Activated gamma-delta T cell (primary cell): ENCODE measurements at places on chromosomes 12 and 14.

DNA sequence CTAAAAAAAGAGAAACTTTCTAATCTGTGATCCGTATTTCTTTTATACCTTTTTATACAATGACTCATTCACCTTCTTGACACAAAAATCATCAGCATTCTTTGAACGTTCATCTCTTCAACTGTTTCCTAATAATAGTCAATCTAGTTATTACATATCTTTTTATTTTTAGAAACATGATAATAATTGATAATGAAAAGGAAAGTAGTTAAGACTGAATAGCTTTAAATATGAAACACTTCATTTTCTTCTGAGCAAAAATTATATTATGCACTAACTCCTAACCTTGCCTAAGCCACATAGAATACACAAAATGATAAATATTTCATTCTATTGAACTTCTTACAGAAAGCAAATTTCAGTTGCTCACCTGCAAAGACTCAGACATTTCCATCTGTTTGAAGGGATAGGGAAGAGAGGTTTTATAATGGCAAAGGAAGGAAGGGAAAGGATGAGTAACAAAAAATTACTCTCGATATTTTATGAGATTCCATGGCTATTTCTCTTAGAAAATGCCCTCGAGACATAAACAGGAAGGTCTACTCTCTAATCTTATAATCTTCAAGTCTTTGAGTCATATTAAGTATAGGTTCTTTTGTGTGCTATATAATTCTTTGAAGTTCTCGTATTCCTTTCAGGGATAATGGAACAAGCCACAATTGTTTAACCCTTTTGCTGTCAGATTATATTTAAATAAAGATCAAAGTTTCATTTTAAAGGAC lies 7.5 kb upstream of the KLHL42 start:
- no peak for DNase-seq

- no peak for DNase-seq
Observed at GRCh38 chr14:47524524-47524923, 150.9 kb downstream of the MDGA2 start.

- no peak for DNase-seq
Observed at GRCh38 chr12:25684070-25684469, 131.0 kb upstream of the LMNTD1 start.

- DNase-seq, result no peak
Observed at GRCh38 chr12:65784289-65785015, 39.8 kb upstream of the HMGA2 start.

- no peak for DNase-seq
Observed at GRCh38 chr14:57375156-57375555, 15.2 kb upstream of the NAA30 start.

DNA sequence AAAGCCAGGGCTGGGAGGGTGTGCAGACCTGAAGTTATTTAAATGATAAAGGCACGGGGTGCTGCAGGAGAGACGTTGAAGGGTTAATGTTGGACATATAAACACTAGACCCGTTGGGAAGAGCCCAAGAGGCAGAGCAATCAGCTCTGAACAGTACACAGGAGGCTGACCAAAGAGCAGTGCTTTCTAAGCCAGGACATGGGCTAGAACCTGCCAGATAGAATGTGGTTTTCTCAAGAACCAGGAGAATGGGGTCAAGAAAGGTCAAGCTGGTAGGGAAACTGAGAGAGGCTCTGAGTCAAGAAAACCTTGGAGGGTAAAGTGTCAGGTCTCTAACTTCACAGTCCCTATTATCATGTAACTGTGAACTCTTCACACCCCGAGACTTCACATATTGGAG lies 143.2 kb upstream of the EEA1 start:
- no peak for DNase-seq

- no peak for DNase-seq
Observed at GRCh38 chr12:84995641-84996040, 40.4 kb downstream of the TSPAN19 start.

DNA sequence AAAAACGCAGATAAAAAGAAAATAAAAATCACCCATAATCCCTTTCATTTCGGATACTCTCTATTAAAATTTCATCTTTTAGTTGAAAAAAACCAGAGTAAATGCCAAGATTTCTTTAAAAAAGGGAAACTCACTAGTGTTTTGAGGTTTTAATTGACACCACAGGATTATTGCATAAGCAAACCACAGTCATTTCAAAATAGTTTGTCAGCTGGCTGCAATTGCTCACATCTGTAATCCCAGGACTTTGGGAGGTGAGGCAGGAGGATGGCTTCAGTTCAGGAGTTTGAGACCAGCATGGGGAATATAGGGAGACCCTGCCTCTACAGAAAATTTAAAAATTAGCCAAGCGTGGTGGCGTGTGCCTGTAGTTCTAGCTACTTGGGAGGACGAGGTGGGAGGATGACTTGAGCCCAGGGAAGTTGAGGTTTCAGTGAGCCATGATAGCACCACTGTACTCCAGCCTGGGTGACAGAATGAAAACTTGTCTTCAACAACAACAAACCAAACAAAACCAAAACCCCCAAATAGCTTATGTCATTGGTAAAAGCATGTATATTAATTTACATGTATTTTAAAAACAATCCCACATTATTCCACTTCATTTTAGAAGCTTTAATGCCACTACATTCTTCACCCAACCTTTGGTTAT lies 48.8 kb downstream of the SYNE2 start:
- no peak for DNase-seq

DNA sequence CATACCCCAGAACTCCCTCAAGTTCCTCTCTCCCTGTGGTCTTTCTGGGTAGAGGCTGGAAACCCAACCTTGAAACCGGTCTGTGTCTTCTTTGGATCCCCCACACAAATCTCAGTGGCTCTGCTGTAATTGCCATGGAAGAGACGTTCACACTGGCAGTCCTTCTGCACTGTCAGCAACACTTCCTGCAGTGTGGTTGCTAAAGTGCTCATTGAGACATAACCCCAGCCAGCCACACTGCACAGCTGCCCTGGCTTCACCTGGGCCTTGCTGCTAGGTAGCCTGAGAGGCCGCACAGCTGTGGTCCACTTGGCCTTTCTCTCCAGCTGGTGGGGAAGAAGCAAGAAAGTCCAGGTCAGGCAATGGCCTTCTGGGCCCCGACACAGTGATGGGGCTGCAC lies 2.4 kb downstream of the GZMH start:
- DNase-seq, result no peak

GRCh38 chr12:94133964-94134795 lies 14.2 kb upstream of the PLXNC1 start:
- no peak for DNase-seq

DNA sequence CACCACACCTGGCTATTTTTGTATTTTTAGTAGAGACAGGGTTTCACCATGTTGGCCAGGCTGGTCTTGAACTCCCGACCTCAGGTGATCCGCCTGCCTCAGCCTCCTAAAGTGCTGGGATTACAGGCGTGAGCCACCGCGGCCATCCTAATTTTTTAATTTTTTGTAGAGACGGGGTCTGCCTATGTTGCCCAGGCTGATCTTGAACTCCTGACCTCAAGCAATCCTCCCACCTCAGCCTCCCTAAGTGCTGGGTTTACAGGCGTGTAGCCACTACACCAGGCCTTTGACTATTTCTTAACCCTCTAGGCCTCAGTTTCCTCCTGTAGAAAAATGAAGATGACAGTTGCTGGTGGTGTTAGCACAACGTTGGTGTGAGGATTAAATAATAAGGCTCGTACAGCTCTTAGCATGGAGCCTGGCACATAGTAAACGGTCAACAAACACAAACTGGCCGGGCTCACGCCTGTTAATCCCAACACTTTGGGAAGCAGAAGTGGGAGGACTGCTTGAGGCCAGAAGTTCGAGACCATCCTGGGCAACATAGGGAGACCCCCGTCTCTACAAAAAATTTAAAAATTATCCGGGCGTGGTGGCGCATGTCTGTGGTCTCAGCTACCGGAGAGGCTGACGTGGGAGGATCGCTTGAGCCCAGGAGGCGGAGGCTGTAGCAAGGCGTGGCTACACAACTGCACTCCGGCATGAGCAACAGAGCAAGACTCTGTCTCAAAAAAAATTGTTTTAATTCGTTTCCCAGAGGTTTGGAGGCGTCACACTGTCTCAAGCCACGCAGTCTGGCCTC lies 979 bp downstream of the DDX54 start:
- DNase-seq, result no peak

DNA sequence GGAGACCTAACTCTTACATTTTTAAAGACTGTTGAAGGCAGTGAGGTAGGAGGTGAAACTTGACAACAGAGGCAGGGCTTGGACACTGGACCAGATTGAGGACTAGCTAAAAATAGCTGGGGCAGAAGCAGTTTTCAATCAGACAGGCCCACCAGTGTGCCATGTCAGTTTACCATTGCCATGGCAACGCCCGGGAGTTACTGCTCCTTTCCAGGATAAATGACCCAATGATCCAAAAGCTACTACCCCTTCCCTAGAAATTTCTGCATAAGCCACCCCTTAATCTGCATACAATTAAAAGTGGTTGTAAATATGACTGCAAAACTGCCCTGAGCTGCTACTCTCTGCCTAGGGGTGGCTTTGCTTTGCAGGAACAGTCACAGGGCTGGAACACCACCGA lies 53.2 kb upstream of the PKP2 start:
- DNase-seq, result no peak

- no peak for DNase-seq
Observed at GRCh38 chr12:28998662-28999120, 150.4 kb upstream of the FAR2 start.

DNA sequence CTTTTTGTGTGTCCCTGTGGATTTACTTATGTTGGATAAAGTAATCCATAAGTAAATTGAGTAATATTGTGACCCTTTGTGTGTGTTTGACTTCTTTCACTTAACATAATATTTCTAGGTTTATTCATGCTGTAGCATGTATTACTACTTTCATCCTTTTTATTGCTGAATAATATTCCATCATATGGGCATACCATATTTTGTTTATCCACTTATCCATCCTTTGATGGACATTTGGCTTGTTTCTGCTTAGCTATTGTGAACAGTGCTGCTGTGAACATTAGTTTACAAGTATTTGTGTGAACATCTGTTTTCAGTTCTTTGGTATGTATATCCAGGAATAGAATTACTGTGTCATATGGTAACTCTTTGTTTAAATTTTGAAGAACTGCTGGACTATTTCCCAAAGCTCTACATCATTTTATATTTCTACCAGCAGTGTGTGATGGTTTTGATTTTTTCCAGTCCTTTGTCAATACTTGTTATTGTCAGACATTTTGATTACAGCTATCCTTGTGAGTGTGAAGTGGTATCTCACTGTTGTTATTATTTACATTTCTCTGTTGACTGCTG lies 25.2 kb downstream of the G2E3 start:
- no peak for DNase-seq

- DNase-seq, result no peak
Observed at GRCh38 chr12:121219353-121219986, 9.5 kb downstream of the P2RX4 start.

DNA sequence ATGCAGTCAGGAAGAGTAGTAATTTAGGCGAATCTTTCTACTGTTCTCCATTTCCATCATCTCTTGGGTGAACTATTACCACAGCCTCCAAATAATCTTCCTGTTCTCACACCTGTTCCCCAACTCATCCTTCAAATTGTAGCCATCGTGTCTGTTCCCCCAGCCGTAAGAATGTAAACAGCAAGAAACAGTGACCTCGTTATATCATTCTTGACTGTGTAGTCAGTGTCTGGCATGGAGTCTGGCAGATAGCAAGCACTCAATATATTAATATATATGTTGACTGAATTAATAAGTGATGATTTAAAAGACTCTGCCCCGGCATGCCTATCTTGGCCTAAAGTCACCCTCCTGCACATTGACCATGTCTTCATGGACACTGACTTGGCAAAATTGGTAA lies 20.3 kb downstream of the PDE6H start:
- DNase-seq, result no peak

GRCh38 chr12:124625867-124626675 lies 58.7 kb upstream of the NCOR2 start:
- no peak for DNase-seq

GRCh38 chr14:102645746-102646440 lies 53.4 kb downstream of the RCOR1 start:
- DNase-seq, result no peak

DNA sequence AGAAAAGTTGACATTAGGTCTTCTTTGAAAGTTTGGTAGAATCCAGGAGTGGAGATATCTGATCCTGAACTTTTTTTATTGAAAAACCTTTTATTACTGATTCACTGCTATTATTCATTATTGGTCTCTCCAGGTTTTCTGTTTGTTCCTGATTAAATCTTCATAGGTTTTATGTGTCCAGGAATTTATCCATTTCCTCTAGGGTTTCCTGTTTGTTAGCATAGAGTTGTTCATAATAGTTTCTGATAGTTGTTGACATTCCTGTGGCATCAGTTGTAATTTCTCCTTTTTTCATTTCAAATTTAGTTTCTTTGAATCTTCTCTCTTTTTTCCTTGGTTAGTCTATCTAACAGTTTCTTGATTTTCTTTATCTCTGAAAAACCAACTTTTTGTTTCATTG lies 370.3 kb downstream of the SLC6A15 start:
- DNase-seq, result no peak

DNA sequence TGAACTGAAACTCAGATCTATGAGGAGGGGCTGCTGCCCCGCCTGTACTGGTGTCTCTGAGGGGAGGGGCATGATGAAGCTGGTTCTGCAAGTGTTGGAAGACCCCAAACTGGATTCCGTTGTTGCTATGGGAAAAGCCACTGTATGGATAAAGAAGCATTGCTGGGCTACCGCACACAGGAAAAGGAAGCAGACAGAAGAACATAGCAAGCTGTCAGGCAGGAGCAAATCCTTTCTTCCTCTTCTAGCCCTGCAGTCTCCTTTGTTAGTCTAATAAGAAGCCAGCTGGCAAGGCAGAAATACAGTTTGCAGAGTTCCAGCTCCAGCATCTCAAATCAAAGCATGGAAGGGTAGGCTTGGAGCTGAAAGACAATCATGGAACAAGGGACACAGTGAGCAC lies 26.3 kb upstream of the NR1H4 start:
- DNase-seq, result no peak

- no peak for DNase-seq
Observed at GRCh38 chr12:5230156-5230555, 186.5 kb downstream of the KCNA5 start.

DNA sequence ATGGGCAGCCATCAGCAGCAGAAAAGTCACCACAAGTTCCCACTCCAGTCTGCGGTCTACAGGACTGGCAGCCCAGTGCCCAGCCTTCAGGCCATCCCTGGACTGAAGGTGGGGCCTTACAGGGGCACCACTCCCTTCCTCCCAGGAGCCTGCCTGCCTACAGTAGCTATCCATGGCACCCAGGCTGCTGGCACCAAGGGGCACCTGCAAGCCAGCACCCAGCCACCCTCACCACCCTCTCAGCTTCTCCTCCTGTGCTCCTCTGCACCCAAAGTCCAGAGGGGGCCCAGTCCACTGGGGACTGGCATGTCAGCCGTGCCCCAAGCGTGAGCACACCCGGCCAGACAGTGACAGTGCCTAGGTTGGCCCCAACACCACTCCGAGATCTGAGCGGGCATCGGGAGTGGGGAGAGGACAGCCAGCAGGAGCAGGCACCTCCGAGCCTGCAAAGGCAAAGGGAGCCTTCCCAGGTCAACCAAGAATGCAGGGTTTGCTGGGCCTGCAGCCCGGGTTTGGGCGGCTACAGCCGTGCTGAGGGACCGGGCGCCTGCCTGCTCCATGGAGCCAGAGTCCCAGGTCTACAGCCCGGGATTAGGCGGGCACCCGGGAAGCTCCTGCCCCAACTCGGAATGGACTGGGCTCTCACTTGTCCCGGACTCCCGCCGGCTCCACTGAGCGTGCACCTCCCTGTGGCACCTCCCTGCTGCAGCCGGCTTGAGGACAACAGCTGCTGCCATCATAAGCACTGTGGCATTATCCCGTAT lies 8.1 kb upstream of the OR6C65 start:
- no peak for DNase-seq

GRCh38 chr12:104414581-104415341 lies 42.0 kb upstream of the CHST11 start:
- no peak for DNase-seq
